ENCODE measurements at places on chromosomes 12 and 14. TPM values are rescaled to one million over a fixed set of nuclear protein-coding genes. Genes with fewer than 3 reads are reported as not detected.

DNA sequence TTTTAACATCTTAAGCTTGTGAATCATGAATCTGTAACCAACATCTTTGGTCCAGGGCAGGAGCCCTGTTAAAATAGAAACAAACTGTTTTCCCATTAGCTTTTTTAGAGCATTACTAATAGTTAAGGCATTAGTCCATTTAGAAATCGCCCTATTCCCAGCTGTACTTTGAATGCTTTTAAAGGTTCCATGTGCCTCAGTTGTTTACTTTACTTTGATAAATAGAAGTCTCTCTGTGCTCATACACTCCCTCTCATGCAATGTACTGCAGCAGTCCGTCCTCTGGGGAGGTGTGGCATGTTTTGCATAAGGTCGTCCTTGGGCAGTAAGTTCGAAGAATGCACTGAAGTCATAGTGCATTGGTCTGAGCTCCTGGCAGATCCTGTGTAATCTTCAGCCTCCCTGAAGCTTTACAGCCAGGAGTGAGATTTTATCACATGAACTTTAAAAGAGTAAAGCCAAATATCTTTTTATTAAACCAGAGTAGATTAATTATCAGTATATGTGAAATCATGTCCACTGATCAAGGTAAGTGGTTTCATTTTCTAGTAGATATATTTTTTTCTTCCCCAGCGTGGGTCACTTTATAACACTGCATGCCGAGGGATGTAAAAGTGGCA lies 134.7 kb downstream of the FGD4 start:
- no peak for DNase-seq

Gene INSM2
- not detected for total RNA-seq

Gene CSRNP2
- total RNA-seq = 35.7 TPM

Gene COX8C
- not detected for total RNA-seq

DNA sequence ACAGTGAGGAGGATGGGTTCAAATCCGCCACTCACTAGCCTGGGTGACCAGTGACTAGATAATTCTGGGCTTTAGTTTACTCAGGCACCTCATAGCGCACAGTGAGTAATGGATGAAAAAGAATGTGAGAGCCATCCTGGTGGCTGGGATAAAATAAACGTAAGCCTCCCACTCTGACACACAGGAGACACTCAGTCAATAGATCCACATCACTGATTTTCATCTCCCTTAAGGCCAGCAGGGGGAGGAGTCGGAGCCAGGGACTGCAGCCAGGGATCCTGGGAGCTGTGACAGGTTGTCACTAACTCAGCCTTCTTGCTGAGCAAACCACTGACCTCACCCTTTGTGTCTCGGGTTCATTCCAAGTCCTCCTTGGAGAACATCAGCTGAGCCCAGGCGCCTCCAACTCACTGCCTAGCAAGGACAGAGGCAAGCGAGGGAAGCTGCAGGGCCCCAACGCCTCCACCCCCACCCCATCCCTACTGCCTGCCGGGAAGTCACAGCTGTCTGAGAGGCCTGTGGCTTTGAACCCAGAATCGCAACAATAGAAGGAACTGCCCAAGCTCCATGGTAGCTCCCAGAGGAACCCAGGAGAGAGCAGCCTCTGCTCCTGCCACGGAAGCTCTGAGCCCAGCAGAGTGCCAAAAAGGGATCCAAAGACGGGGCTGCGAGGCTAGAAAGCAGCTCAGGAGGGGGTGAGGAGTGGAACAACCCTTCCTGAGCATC lies 30.7 kb downstream of the PXN start:
- peak; percentile 78 for DNase-seq

DNA sequence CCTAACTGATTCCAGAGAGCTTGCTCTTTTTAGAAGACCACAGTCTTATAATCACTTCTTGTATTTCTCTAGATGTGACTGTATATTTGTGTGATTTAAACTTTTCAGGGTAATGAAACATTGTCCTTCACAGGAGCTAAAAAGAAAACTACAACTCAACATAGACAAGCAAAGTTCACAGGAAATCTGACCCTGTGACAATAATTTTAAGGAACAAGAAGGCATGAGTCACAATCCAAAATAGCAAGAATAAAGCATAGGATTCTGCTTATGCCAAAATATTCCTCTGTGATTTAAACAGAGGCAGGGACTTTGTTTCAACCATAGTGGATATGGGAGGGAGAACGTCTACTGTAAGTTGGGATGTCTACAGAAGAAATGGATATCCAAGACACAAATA lies 44.3 kb downstream of the GPR65 start:
- no peak for DNase-seq

- no peak for DNase-seq
Observed at GRCh38 chr12:46892887-46893286, 67.1 kb upstream of the SLC38A4 start.

Measured in left lung (tissue), 14 donors.